Stomach (tissue), 19 donors: ENCODE measurements at places on chromosomes 11 and 22.

- H3K27me3 ChIP-seq: no peaks in the 10 kb centered on the region
- peaks cover 5% of the 10 kb centered on the region for H3K4me1 ChIP-seq
- H3K36me3 ChIP-seq: no peaks in the 10 kb centered on the region
- no peak for DNase-seq
Observed at GRCh38 chr11:111823629-111824028, 47.8 kb downstream of the ALG9 start.

DNA sequence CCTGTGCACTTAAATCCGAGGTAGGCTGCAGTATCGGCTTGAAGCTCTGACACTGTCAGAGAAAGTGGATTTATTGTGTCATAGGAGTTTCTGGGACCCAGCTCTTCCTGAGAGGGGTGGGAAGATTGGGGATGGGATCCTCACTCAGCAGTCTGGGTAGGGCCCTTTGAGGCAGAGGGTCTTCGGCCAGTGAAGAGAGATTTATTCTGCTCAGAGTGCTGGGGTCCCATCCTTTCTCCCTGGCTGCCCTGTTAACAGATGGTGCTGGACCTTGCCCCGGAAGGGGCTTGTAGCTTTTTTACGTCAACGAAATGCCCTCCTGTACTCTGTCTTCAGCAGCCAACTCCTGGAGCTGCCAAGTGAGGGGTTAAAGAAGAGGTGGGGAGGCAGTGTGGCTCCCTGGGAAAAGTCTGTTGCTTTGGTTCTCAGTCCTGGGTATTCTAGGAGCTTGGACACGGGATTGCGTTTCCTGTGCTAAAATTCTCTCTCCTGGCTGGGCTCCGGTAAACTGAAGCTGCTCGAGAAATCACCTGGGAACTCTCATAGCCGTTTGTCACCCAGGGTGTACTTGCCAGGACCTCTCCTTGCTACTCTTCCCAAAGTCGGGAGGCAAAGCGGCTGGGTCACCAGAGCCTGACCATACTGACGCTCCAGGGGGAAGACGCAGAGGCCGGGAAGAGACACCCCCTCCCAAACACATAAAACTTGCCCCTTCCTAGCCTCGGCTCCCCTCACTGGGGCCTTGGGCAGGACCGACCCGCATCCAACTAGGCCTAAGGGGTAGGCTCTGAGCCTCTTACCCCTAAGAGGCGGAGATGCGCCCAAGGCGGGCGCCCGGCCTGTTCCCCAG, 806 bp upstream of the SMDT1 start:
- peak overlapping the region; percentile 60 for H3K4me3 ChIP-seq
- no peak for DNase-seq
- H3K27ac ChIP-seq: peak overlapping the region; percentile 90
- H3K27me3 ChIP-seq: no peaks in the 10 kb centered on the region

DNA sequence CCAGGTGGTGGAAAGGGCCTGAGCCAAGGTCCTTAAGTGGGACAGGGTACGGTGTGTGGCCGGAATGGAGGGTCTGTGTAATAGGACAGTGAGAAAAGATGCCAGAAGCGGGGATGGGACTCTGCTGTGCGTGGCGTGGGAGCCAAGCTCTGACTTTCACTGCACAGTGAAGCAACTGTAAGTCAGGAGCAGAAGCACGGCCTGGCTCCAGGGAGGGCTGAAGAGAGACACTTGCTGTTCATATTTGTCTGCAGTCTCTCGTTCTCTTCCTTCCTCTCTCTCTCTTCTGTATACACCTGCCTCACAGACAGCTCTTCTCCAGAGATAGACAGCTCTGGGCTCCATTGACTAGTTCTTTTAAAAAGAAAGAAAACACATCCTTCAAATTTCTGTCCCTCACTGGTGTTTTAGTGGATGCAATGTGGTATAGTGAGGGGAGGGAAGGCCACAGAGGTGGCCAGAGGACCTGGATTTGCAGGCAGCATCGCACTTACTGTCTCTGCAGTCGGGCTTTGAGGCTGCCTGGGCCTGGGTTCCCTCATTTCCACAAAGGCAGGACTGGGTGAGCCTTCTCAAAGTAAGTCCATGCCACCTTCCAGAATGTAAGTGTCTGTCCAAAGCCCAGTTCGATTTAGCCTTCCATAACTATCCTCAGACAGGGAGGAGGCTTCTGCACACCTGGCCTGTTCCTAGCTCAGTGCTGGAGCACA, 2.1 kb downstream of the IL17RA start:
- no peaks in the 10 kb centered on the region for H3K36me3 ChIP-seq
- H3K4me3 ChIP-seq: peak overlapping the region; percentile 89
- H3K27me3 ChIP-seq: no peaks in the 10 kb centered on the region

DNA sequence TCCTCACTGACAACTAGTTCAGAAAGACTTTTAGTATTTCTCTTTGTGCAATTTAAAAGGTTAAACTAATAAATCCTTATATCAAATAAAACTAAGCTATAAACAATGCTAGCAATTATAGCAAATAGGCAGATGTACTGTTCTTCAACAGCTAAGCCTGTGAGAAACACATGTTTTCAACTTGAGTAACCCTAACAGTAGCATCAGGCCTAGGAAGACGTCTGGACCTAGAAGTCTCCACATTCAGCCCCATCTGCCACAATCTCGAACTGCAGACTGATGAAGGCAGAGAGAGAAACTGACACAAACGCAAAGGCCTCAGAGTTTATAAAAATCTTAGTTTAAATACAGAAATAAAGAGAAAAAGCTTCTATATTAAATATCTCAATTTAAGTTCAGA, 2.5 kb downstream of the ST13 start:
- H3K36me3 ChIP-seq: peaks cover 16% of the 10 kb centered on the region
- DNase-seq: no peak
- H3K4me3 ChIP-seq: peak overlapping the region; percentile 96
- no peaks in the 10 kb centered on the region for H3K27me3 ChIP-seq
- peaks cover 42% of the 10 kb centered on the region for H3K4me1 ChIP-seq

GRCh38 chr11:57638005-57638781, 11.5 kb downstream of the YPEL4 start:
- H3K4me3 ChIP-seq: peak overlapping the region; percentile 90
- peak; percentile 36 for DNase-seq
- peak overlapping the region; percentile 9 for H3K27ac ChIP-seq
- H3K27me3 ChIP-seq: peaks cover 28% of the 10 kb centered on the region

GRCh38 chr11:103623933-103624332, 412.5 kb upstream of the DDI1 start:
- no peak for DNase-seq
- no peak overlapping the region for H3K27ac ChIP-seq
- no peaks in the 10 kb centered on the region for H3K27me3 ChIP-seq
- no peaks in the 10 kb centered on the region for H3K36me3 ChIP-seq

DNA sequence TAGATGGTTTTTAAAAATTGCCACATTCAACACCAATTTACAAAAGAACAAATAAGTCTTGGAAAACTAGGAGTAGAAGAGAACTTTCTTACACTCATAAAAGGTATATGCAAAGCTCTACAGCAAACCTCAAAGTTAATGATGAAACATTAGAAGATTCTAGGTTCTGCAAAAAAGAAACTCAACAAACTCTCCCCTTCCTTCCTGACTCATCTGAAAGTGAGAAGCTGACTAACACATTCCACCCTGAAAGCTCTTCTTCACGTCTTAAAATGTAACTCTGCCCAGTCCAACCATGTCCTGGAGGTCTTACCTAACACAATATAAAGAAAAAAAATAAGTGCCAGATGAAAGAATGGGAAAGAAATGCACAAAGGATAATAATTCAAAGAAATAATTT, 218.9 kb upstream of the ISX start:
- H3K27me3 ChIP-seq: no peaks in the 10 kb centered on the region
- no peak overlapping the region for H3K4me3 ChIP-seq
- DNase-seq: no peak
- no peak overlapping the region for H3K27ac ChIP-seq

DNA sequence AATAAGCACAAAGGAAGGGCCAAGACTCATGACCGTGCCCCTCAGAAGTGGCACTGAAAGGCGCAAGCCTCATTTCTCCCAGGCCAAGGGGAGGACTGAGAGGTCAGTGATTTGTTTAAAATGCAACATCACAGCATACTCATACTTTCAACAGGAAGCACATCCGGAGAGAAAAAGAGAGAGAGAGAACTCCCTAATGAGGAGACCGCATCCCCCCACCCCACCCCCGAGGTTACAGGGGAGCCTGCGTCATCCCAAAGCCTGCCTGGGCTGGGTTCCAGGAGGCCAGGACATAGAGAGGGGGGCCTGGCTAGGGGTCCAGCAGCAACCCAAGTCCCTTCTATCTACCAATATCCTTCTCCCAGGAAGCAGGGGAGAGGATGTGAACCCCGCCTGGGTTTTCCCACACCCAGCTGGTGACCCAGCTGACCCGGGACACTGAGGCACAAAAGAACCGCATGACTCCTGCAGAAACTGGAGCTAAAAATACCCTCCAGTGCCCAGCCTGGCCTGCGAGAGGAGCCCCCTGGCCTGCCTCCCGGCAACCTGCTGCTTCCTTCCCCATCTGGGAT, 3.8 kb downstream of the CSNK1E start:
- H3K4me3 ChIP-seq: peak overlapping the region; percentile 71
- no peaks in the 10 kb centered on the region for H3K27me3 ChIP-seq
- H3K4me1 ChIP-seq: peaks cover 80% of the 10 kb centered on the region
- H3K27ac ChIP-seq: peak overlapping the region; percentile 98
- peak; percentile 50 for DNase-seq
- H3K36me3 ChIP-seq: peaks cover 31% of the 10 kb centered on the region

DNA sequence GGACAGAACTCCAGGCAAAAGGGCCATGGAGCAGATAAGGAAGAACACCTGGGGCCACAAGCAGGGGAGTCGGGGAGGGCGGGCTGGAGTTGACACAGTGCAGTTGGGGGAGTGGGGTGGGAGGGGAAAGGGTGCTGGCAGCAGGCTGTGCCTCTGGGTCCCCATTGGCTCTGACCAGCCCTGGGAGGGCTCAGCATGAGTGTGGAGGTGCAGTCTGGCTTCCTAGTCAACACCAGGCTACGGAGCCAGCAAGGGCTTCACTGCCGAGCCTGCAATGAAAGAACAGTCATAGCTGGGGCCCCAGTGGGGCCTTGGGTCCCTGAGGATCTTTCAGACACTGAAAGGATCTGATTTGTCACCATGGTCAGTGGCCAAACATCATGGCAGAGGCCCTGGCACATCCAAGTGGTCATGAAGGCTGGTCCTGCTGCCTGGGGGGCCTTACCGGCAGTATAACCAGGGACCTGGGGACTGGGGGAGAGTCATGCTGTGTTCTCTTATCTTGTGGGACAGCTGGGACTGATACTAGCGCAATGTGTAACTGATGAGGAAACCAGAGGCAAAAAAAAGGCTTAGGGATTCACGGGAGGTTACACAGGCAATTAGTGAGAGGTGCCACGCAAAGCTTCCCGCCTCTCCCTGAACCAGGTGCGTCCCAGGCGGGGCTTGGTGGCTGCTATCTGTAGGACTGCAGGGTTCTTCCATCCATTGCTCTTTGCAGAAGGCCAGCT, 11.6 kb downstream of the SLC37A2 start:
- no peak overlapping the region for H3K4me3 ChIP-seq
- no peaks in the 10 kb centered on the region for H3K27me3 ChIP-seq
- DNase-seq: no peak
- H3K36me3 ChIP-seq: no peaks in the 10 kb centered on the region
- H3K27ac ChIP-seq: no peak overlapping the region
- H3K4me1 ChIP-seq: peaks cover 8% of the 10 kb centered on the region

DNA sequence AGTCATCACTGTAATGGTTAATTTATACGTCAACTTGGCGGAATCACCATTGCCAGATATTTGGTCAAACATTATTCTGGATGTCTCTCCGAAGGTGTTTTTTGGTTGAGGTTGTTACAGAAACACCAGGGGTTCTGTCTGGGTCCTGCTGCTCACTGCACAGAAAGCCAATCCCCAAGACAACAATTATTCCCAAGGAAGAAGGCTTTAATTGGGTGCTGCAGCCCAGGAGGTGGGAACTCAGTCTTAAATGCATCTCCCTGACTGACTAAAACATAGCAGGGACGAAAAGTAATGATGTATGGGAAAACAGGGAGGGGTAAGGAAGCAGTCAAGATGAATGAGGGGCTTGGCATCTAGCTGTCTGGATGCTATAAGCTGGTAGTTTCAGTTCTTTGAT, 331.3 kb downstream of the TBC1D22A start:
- H3K27me3 ChIP-seq: no peaks in the 10 kb centered on the region
- H3K4me1 ChIP-seq: peaks cover 7% of the 10 kb centered on the region
- no peak overlapping the region for H3K4me3 ChIP-seq
- DNase-seq: no peak
- H3K27ac ChIP-seq: no peak overlapping the region
- no peaks in the 10 kb centered on the region for H3K36me3 ChIP-seq

DNA sequence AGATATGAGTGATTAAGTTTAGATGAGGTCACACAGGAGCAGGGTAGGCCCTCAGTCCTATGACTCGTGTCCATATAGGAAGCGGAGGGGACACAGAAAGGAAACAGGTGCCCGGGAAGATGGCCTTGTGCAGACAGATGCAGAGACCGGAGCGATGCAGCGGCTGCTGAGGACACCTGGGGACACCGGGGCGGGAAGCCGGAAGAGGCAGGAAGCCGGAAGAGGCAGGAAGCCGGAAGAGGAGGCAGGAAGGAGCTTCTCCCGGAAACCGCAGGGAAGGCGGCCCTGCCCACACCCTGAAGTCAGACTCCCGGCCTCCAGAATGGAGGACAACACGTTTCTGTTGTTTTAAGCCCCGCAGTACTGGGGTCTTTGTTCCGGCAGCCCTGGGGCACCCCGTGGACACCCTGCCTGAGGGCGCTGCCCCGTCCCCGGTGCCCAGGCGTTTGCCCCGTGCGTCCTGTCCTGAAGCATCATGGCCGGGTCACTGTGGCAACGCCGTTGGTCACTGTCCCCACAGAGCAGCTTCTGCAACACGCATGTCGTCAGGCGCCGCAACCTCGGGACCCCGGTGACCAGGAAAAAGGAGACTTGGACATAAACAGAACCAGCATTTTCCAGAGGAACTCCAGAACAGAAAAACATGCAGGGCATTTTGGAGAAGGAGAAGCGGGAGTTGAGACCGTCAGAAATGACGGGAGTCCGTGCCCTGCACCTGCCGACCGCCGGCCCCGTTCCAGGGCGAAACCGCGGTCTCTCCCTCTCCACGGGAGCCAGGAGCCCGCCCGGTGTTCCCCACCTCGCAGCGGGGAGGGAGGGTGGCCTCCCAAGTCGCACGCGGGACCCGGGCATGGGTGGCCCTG, 103.4 kb downstream of the BRD1 start:
- H3K27me3 ChIP-seq: no peaks in the 10 kb centered on the region
- peak overlapping the region; percentile 38 for H3K4me3 ChIP-seq
- no peak overlapping the region for H3K27ac ChIP-seq
- no peaks in the 10 kb centered on the region for H3K36me3 ChIP-seq
- H3K4me1 ChIP-seq: peaks cover 9% of the 10 kb centered on the region
- DNase-seq: no peak

GRCh38 chr11:75421035-75421602, 11.9 kb downstream of the KLHL35 start:
- no peak overlapping the region for H3K4me3 ChIP-seq
- peak overlapping the region; percentile 45 for H3K27ac ChIP-seq
- no peaks in the 10 kb centered on the region for H3K27me3 ChIP-seq
- peak; percentile 53 for DNase-seq
- peaks cover 36% of the 10 kb centered on the region for H3K4me1 ChIP-seq

DNA sequence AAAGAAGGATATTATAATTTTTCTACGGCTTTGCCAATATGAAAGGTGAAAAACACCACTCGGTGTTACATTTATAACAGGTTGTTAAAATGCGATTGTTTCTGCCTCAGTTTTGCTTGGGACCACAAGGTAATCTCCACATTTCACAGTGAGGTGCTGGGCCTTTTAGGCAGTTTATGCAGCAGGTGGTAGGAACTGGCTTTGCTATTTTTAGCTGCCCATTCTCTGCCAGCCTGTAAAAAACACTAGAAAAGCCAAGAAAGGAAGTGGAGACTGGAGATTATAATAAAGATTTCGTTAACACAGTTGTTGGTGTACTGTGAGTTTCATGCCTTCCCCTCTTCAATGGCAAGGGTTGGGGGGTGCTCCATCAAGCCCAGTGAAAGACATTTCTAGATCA, 8.0 kb upstream of the MRPL16 start:
- no peaks in the 10 kb centered on the region for H3K36me3 ChIP-seq
- no peak overlapping the region for H3K4me3 ChIP-seq
- no peaks in the 10 kb centered on the region for H3K27me3 ChIP-seq
- no peak overlapping the region for H3K27ac ChIP-seq
- DNase-seq: no peak
- H3K4me1 ChIP-seq: no peaks in the 10 kb centered on the region
